Daoy (cell line): ENCODE measurements at places on chromosomes 6 and 20. TPM values are rescaled to one million over a fixed set of nuclear protein-coding genes. Genes with fewer than 3 reads are reported as not detected.

Gene DCDC2
- total RNA-seq, result 0.24 and 0.51 TPM in 2 replicates

DNA sequence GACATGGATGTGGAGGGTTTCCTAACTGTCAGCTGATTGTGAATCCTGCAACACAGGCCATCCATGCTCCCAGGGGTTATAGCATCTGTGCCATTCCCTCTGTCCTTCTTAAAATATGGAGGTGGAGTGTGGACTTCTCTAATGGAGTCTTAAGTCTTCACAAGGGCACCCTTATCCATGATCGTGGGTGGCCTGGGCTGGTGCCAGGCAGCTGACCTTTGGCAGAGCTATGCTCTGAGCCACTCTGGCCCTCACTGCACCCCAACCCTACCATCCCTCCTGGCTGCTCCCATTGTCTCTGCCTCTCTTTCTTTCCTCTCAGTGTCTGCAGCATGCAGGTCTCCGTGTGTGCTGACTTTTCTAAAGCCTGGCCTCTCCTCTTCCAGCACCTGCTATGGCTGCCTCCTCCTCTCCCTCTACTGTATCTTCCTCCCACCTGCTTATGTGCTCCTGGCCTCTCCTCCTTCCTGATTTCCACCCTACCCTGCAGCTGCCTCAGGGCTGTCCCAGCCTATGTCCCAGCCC, 11.2 kb upstream of the PCMTD2 start:
- DNase-seq, result no peak

GRCh38 chr6:111737065-111737521, 131.4 kb upstream of the TRAF3IP2 start:
- peak; percentile 59 for DNase-seq

DNA sequence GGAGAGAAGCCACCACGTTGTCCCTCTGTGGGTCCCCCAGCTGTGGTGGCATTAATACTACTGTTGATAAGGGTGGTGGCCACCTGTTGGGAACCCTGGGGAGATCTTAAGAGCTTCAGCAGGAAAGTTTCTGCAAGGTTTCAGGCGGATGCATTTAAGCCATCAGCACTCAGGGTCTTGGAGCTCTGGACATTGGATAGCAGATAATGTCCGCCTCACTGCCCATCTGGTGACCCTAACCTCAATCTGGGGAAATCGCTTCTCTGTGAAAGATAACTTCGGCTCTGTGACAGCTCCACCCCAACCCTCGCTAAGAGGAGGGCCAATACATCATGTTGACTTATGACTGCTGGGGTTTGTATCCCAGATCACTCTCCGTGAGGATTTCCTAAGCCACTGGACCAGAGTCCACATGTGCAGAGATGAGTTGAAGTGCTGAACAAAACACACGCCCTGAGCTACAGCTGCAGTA, 92.9 kb downstream of the FOXC1 start:
- no peak for DNase-seq

GRCh38 chr6:114690625-114691024, 347.8 kb upstream of the HS3ST5 start:
- no peak for DNase-seq
